ENCODE measurements at places on chromosomes 2 and 18.

- DNase-seq = no peak
These were observed 4.3 kb downstream of the GPC1 start for GRCh38 chr2:240439698-240440151.

GRCh38 chr2:203279288-203279687 lies 40.5 kb downstream of the CYP20A1 start:
- DNase-seq = no peak

- DNase-seq = no peak
These were observed 99.5 kb downstream of the SLC4A3 start for GRCh38 chr2:219726916-219727315.

DNA sequence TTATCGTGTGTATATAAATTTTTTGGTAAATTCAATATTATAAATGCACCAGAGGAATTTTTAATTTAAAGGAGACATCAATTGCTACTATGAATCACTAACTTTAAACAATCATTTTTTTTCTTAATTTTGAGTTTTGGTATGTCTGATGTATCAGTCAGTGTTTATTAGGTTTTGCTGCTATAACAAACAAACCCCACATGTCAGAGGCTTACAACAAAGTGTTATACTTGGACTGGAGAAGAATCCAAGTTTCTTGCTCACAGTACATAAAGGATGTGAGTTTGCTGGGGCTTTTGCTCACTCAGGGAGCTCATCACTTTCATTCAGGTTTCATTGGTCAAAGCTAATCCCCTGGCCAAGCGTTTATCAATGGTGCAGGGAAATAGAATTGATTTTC lies 81.8 kb downstream of the VWC2L start:
- DNase-seq = no peak

DNA sequence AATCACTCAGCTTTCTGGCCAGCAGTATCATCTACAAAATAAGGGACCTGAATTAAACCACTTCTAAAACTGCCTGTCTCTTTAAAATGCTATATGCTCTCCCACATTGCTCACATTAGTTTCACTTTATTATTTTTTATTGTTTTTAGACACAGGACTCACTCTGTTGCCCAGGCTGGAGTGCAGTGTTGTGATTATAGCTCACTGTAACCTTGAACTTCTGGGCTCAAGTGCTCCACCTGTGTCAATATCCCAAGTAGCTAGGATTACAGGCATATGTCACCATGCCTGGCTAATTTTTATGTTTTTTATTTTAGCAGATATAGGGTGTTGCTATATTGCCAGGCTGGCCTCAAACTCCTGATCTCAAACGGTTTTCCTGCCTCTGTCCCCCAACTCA lies 591.3 kb upstream of the ZNF804A start:
- DNase-seq = no peak

GRCh38 chr18:3139406-3139805 lies 80.4 kb downstream of the MYOM1 start:
- no peak for DNase-seq

GRCh38 chr2:172052000-172052983 lies 33.0 kb upstream of the DLX1 start:
- DNase-seq = no peak

DNA sequence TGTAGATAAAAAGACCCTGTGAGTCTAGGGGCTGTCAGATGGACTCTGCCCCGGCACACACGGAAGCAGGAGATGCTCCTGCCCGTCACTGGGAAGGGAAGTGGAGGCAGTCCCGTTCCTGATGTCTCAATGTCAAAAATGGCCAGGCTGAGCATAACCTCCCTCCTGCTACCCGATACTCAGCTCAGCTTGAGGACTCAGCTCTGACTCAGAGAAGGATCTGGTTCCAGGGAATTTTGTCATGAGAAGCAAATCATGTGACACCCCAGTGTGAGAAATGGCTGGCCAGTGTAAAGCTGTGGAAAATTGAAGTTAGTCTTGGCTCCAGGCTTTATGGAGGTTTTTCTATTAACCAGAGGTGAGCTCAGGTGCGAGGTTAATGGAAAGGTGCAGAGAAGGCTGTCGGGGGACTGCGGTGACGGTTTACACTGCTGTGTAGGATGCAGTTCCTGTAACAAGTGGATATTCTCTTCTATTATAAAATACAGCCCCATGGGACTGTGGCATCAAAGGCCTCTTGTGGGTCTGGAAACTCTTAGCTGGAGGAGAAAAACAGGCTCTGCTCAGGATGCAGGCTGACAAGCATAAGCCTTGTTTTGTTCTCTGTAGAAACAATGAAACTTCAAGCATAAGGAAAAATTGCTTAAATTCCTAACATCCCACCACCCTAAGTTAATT lies 24.7 kb upstream of the AGAP1 start:
- DNase-seq = peak; percentile 55

- DNase-seq = peak; percentile 72
These were observed 10.6 kb downstream of the DNAJB2 start for GRCh38 chr2:219289537-219290361.

DNA sequence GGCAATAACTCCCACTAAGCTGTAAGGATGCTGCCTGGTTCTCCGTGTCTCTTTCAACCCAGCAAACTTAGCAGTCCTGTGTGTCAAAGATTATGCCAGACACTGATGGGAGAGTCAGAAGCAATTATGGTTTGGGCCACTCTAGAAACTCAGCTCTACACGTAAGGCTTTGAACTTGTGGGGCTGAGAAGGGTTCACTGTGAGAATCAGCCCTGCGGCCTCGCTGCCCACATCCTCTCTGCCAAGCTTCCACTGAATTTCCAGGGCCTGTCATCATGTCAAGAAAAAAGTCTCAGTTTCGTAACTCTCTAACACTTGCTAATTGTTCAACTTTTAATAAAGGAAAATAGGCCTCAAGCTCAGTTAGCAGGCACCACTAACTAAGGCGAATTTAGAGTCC lies 308.8 kb upstream of the LYPD1 start:
- DNase-seq = no peak

DNA sequence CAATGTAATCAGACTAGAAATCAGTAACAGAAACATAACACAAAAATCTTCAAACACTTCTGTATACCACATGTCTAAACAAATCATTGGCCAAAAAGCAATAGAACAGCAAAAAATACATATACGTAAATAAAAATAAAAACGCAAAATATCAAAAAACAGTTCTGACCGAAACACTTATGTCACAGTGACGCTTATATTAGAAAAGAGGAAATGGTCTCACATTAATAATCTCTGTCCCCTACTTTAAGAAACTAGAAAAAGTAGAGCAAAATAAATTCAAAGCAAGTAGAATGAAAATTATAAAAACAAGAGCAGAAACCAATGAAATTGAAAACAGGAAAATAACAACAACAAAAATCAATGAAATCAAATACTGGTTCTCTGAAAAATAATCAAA lies 41.9 kb downstream of the TMEM131 start:
- DNase-seq = no peak
